ENCODE measurements at places on chromosomes 12 and 14.

GRCh38 chr12:80025638-80026037, 73.7 kb upstream of the OTOGL start:
- no peak for DNase-seq

GRCh38 chr14:95495076-95495475, 21.4 kb downstream of the SYNE3 start:
- no peak for DNase-seq

- DNase-seq, result peak; percentile 22
These were observed 71.8 kb downstream of the ZNF664 start for GRCh38 chr12:124044809-124045321.

GRCh38 chr12:84911271-84912197, 1.1 kb downstream of the SLC6A15 start:
- no peak for DNase-seq

- DNase-seq, result no peak
These were observed 106.4 kb downstream of the CCDC60 start for GRCh38 chr12:119440803-119441360.

DNA sequence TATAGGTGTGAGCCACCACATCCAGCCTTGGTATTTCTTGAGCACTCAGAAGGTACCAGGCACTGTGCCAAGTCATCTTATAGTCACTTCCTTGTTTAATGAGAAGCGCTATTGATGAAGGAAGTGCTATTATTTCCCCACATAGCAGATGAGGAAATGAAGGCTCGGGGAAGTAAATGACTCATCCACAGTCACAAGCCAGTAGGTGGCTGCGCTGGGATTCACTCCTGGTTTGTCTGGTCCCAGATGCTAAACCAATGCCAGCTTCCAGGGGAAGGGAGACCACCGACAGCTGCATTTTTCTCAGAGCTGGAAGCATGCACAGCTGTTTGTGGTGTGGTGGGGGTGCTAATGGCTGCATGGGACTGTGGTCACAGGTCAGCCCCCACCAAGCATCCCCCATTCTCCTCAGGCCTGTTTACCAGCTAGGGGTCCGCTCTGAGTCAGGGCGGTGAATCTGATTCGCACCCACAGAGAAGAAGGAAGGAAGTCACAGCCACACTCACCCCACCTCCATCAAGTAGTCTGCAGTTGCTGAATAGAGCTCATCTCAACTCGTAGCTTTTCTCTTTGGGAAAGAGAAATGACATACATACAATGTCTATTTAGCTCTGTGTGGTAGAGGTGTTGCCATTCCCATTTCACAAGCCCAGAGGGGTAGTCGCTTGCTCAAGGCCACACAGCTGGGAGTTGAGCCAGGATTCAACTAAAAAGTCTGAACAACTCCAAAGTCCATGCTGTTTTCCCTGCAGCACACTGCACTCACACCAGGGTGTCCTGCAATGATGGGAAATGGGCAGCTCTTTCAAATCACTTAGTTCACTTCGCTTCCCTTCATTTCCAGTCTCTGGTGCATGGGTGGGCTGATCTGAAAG, 6.3 kb upstream of the LTBP2 start:
- DNase-seq, result peak; percentile 97

GRCh38 chr12:104682790-104683279, 226.1 kb downstream of the CHST11 start:
- DNase-seq, result peak; percentile 76

DNA sequence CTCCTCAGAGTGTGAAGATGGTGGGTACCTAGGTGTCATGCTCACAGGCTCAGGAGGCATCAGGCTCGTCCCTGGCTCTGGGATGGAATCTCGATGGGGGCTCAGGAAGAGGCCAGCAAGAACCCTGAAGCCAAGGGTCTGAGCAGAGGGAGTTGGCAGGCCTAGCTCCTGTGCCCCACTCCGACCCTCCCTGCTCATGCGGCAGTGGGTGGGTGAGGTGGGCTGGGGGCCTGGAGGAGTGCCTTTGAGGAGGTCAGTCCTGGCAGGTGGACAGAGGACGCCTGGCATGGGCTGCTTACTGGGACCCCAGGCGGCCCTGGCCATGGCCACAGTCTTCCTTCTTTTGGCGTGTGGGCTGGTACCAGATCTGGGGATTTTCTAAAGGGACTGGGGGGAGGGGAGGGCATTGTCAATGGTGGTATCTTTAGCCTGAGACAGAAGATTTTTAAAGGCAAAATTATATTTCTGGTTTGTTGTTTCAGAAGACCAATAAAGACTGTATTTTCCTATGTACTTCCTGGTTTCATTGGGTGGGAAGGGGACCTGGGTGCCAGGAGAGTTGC, 16.0 kb downstream of the LRTM2 start:
- DNase-seq, result no peak

DNA sequence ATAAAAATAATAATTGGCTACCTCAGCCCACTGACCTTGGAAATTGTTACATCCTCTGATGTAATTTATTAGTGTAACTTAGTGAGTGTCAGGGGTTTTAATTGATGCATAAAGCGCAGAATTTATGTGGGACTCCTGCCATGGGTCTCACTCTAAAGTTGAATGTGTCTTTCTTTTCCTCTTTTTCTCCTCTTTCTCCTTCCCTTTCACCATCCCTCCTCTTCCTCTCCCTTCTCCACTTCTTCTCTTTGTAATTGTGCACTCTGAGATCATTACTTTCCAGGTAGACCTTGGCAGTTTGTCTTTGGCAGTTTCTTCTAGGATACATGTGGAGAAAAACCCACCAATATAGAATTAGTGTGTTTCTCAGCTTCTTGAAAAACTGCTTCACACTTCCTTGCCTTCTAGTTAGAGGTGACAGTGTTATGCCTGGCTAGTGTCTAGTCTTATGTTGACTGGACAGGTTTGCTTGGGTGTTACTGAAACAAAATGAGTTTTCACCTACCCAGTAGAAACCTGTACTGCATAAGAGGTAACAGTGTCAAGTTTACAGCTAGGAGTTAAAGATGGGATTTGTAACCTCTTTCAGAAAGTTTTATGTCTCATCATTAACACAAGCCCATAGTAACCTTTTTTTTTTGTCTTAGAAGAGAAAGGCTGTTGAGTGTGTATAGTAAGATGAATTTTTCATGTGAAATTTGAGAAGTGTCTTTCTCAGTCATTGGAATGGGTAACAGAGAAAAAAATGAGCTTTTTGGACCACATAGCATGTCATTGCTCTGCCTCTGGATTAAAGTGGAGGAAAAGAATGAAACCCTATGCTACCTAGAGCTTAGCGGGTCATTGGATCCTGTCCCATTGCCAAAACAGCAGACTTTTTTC, 18.6 kb downstream of the PELI2 start:
- no peak for DNase-seq

DNA sequence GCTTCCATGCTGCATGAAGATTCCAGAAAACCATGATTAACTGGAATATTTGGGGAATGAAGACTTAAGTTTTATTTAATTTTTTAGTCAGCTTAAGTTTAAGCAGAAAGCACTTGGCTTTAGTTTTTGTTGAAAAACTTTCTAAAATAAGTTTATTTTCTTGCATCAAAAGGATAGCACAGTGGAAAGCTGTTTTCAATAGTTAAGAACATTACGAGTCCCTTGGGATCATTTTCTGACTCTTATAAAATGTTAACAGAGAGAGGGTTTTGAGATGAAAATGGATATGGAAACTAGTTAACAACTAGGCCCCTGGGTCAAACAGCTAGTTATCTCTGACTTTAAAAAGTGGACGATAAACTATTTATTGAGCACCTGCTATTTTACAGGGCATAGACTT, 181.9 kb upstream of the SLC38A2 start:
- no peak for DNase-seq

GRCh38 chr12:128982933-128983332, 129.7 kb downstream of the GLT1D1 start:
- no peak for DNase-seq

DNA sequence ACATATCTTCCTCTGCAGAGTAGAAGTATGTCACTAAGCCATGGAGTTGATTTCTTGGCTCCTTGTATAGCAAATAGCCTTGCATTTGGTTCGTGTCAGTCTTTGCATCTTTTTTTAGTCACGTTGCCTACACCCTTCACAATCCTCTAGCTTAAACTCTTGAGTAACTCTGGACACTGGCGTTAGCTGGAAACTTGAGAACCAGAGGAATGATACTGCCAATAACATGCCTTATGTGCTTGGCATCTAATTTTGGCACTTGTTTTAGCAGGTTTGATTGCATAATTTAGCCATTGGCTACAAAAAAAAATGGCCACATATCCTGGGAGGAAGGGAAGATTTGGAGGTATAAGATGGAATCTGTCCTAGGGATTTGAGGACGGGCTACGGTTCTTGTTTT, 136.2 kb downstream of the ETV6 start:
- no peak for DNase-seq

- no peak for DNase-seq
These were observed 417.1 kb upstream of the CCDC196 start for GRCh38 chr14:66069036-66069435.

DNA sequence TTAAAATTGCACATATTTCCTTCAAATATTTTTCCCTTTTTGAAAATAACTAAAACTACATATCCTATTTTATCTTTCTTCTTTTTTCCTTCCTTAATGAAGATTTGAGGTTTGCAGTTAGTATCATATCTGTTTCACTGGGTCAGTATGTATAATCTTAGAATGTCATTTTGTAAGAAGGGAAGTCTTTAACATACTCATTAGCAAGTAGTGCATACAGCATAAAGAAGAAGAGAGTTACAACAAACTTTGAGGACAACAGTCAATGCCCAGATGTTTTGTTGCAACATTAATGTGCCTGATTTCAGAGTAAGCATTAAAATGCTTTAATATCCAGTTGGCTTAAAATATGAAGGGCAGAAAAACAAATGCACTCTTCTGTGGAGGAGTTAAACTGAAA, 176.9 kb upstream of the FBXO33 start:
- DNase-seq, result no peak

DNA sequence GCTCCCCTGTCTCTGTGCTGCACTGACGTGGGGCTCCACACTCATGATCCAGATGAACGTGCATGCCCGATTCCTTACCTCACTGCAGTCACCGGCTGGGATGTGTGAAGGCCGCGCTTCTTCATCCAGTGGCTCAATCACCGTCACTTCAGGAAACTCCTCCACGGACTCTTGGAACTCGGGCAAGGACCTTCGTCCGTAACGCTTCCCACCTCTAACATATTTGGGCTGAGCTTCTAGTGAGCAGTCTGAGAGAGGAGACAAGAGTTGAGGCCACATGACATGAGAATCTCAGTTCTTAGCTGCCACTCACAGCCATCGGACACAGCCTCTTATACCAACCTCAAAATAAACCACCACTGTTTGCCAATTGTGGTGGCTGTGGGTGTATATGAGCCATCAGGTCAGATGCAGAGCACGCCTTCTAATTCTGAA, 38.3 kb downstream of the NIN start:
- DNase-seq, result no peak

- peak; percentile 66 for DNase-seq
These were observed 61.0 kb downstream of the KIAA0586 start for GRCh38 chr14:58488550-58488949.

DNA sequence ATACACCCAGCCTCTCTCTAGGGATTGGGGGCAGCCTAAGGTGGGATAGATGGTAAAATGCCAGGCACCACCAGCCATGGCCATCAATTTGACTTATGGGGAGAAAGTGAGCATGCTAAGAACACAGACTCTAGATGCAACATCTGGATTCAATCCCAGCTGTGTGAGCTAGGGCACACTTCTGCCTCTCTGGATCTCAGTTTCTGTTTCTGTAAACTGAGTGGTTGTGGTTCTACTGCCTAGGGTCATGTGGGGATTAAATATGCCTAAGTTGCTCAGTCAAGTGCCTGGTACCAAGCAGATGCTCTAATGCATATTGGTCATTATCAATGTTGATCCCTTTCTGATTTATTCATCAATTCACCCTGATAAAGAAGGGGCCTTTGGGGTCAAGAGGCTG, 12.6 kb upstream of the OAS1 start:
- peak; percentile 68 for DNase-seq

DNA sequence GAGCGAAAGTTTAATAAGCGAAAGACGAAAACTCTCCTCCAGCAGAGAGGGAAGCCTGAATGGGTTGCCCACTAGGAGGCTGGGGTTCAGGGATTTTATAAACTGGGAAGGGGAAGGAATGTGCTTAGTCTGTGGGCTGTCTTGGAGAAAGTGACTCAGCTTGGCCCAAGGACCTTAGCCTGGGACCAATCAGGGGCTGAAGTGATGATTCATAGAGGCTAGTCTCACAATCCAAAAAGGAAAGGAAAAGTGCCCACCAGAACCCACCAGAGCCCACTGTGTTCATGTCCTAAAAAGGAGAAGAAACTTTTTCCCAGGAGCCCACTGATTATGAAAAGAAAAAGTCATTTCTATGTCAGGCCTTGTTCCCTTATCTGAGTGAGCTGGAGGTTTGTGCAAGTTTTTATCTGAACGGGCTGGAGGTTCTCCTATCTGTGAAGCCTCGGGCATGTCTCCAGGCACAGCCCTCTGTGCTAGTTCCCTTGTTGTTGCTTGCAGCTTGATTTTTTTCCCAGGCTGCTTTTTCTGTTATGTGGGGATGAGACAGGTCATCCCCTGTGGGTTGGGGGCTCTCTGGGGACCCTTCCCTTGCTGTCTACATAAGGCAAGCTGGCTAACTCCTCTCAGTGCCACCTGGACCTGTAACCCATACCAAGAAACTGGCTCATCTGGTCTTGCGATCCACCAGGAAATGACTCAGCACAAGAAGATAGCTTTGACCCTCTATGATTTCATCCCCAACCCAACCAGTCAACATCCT, 8.3 kb upstream of the GOLGA5 start:
- DNase-seq, result peak; percentile 94

DNA sequence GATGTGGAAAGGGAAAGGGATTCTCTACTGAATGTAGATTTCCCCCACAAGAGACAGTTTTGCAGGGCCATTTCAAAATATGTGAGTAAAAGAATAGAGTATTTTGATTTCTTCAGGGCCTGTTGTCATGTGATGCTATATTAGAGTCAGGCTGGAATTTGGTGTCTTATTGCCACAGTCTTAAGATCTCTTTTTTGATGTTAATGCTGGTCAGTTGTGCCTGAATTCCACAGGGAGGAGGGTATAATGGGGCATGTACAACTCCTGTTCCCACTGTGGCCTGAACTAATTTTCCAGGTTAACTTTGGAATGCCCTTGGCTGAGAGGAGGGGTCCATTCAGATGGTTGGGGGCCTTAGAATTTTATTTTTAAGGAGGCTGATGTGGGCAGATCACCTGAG, 111.0 kb upstream of the MAX start:
- DNase-seq, result no peak

GRCh38 chr12:54060975-54061778, 7.5 kb downstream of the HOXC4 start:
- no peak for DNase-seq

GRCh38 chr12:109058773-109059172, 6.4 kb downstream of the USP30 start:
- no peak for DNase-seq

GRCh38 chr14:30669594-30669993, 47.5 kb downstream of the SCFD1 start:
- no peak for DNase-seq

DNA sequence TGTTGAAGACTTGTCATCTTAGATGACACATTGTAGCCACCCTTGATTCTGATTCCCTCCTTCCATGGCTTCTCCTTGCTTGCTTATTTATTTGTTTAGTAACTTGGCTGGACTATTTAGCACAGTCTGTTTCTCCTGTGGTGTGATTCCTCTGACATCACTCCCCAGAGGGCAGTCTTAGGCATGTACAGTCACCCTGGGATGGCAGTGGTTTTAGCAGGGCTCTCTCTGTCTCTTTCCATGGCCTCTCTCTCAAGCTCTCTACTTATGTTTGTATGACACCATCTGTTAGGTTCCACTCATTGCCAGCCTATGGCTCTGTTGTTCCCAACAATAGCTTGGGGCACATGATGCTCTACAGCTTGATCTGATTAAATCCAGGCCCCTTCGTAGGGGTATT, 158.3 kb downstream of the ADGRD1 start:
- no peak for DNase-seq

GRCh38 chr12:131628766-131629448, 82.0 kb upstream of the SFSWAP start:
- no peak for DNase-seq

All from inflammatory macrophage treated with lipopolysaccharide for 4 hours (primary cell).